ENCODE measurements at places on chromosomes 13 and 19.

DNA sequence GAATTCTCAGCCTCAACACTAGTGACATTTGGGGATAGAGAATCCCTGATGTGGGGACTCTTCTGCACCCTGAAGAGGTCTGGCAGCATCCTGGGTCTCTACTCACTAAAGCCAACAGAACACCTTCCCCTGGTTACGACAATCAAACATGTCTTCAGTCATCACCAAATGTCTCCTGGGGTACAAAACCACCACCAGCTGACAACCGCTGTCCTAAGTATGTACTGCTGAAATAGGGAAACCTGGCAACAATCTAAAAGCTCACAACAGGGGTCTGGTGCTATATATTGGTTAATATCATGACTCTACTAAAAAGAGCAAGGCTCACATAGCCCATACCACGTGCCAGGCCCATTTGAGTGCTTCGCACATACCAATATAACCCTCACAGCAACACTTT is 13.4 kb downstream of the AKT2 start:
- no peak for DNase-seq

- DNase-seq = no peak
Observed at GRCh38 chr13:44734201-44734707, 158.1 kb upstream of the TSC22D1 start.

DNA sequence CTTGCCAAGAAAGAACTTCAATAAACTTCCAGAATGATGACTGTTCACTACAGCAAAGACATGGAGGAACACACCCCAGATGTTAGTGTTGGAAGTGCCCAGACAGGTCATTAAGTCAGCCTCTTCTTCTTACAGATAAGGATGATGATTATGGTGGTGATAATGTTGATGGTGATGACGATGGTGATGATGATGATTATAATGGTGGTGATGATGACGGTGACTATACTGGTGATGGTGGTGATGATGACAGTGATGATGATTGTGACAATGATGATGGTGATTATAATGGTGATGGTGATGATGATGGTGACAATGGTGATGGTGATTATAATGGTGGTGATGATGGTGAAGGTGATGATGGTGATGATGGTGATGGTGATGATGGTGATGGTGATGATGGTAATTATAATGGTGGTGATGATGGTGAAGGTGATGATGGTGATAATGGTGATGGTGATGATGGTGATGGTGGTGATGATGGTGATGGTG is 8.4 kb downstream of the C13orf46 start:
- DNase-seq = no peak

- DNase-seq = no peak
Observed at GRCh38 chr13:66036636-66037035, 1193.5 kb downstream of the PCDH9 start.

- no peak for DNase-seq
Observed at GRCh38 chr19:46903458-46903857, 42.7 kb downstream of the ARHGAP35 start.
